Stimulated activated CD4-positive, alpha-beta T cell treated with anti-CD3 and anti-CD28 coated beads, Interleukin-1b, Interleukin-23, amount 100 ng/mL, for 1 hour (primary cell): ENCODE measurements at places on chromosomes 6 and 20.

DNA sequence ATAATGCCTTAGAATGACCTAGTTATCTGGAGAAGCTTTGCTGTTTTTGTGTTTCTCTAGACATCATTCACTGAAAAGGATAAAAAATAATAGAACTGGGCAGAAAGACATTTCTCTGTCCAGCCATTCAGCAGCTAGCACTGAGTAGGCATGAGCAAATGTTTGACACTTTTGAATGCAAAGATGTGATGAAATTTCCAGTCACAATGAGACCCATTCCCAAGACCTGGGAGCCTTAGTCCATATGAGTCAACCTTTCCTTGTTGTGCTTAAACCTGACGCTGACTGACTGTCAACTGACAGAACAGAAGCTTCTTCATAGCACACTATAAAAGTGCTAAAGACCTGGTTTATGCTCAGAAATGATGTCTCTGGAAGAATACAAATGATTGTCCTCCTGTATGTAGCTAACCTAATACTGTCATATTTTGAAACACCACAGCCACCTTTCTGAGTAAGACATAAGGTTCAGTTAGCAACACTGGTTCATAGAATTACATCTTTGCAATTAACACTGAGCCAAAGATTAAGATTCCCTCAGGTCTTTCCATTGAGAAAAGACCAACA lies 17.1 kb downstream of the RALGAPA2 start:
- no peak for DNase-seq

- no peak for DNase-seq
These were observed 4.2 kb downstream of the DOP1A start for GRCh38 chr6:83071707-83072106.

GRCh38 chr6:34970488-34970887 lies 81.4 kb downstream of the ANKS1A start:
- no peak for DNase-seq

DNA sequence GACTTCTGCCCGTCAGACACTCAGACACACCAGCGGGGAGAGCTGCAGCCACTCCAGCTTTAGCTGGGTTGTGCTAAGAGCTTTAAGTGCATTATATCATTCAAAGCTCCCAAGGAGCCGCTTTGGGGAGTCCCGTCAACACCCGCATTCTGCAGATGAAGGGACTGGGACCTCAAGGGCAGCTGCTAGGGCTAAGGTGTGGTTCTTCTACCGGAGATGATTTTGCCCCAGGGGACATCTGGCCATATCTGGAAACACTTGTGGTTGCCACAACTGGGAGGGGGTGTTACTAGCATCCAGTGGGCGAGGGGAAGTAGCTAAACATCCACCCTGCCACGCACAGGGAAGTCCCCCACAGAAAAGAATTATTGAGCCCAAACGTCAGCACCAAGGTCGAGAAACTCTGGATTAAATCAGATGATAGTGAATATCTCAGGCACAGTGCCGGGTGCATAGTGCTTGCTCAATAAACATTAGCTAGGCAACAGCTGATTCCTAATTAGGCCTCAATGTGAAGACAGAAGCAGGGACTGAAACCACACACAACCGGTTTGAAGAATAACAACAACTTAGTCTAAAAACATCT lies 29.6 kb downstream of the PMEPA1 start:
- no peak for DNase-seq

DNA sequence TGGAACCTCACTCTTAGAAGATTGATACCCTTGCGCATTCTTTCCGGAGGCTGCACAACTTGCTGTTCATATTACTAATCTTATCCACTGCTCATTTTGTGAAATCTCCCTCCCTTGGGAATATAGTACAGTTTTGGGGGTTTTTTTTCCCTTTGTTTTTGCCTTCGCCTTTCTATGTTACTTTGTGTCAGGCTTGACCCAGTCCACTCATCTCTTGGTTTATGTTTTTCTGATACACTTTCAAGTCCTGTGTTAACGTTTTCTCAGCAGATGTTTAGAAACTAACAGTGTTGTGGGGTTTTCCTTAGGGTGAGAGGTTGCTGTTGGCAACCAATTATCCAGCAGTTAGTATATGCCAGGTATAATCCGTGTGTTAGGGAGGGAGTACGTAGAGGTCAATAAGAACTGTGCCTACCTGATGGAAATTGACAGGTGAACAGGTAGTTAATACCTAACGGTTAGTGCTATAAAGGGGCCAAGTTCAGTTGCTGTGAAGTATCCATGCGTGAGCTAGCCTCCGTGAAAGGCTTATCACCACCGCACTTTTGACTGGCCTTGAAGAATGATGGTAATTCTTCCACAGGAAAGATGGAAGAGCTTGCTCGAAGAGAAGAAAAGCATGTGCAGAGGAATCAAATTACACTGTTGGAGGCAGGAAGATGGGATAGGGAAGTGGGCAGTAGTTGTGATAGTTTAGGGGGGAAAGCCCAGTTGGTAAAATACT lies 1.4 kb downstream of the NFYA start:
- DNase-seq: no peak

- no peak for DNase-seq
These were observed 34.9 kb upstream of the DST start for GRCh38 chr6:56677559-56677958.

GRCh38 chr20:6886065-6886729 lies 118.7 kb downstream of the BMP2 start:
- no peak for DNase-seq

GRCh38 chr6:7215131-7215530 lies 97.9 kb downstream of the SSR1 start:
- DNase-seq: no peak

- no peak for DNase-seq
These were observed 530.2 kb upstream of the MAN1A1 start for GRCh38 chr6:119879731-119880130.

DNA sequence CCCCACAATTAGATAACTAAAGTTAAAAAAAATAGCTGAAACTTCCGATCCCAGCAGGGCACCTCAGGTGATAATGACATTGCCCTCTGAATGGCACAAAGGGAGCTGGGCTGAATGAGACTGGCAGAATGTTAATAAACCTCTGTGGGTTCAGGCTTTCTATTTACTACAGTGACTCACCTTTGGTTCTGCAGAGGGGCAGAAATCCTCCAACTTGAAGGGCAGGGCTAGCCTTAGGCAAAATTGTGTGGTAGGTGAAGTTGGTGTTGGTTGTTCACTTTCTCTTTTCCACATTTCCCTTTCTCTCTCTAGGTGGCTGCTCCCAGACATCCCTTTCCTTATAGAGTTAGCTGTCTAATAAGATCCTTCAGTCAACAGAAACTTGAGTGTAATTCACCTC lies 625.2 kb downstream of the EPM2A start:
- no peak for DNase-seq

DNA sequence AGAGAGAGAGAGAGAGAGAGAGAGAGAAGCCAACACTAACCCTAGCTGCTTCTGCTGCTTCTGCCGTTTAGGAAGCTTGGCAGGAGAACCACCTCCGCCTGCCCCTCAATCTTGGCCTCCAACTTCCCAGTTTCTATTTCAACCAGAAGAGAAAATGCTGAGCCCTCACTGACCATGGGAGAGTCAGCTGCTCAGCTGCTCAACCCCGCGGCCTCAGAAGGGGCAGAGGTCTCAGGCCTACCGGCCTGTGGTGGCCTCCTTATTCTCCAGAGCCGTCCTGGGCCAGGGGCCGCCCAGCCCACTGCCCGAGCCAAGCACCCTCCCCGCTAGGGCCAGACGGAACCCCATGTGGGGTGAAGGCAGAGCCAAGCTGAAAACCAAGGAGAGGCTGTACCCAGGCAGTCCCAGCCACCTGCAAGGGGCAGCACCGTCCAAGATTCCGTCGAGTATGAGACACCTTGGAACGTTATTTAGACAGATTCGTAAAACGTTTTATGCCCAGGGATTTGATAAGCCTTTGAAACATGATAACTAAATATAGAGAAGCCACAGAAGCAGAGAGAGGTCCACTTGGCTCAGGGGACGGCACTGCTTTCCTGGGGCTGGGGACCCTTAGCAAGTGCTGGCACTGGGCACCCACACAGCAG lies 116.6 kb downstream of the DLL1 start:
- no peak for DNase-seq
